ENCODE measurements at places on chromosomes 7 and 10.

GRCh38 chr10:60521974-60522405, 132.3 kb upstream of the ANK3 start:
- DNase-seq, result no peak

DNA sequence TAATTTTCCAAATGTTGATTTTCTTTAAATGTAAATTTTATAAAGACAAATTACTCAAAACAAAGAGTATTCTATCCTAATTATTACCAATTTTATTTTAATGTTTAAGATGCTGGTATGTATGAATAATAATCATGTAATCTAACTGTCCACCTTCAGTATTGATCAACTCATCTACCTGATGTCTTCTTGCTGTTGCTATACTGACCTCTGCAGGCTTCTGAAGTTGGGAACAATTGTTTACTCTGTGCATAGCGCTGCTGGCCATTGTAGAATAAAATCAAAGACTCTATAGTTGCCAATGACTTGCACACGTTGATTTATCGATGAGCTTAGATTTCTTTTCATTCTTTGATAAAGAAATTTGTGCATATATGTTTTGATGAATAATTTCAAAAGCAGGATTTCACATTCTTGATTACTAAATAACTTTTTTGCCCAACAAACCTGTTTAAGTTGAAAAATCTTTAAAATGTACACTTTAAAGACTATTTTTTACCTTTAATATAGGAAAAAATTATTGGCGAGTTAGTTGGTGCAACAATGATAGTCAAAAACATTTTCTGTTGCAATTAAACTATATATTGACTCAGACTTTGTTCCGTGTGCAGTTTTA, 282.3 kb downstream of the TFEC start:
- no peak for DNase-seq

DNA sequence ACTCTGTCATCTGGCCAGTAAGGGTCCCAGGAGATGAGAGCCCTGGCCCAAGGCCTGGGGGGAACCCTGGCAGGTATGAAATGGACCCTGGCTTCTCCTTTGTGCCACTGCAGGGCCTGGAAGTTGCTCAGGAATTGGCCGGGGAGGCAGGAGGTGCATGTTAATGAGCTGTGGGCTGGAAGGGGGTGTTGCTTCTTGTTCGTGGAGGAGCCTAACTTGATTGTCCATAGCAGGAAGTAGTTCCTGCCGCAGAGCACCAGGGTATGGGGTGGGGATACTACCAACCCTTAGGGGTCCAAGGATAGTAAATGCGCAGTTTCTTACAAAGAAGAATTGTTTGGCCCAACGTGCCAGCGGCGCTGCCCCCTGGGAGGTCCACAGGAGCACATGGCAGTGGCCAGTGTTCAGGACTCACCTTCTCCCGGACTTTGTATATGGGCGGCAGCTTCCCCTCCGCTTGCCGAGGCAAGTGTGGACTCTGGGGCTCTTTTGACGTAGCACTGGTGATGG, 21.5 kb downstream of the TEX36 start:
- DNase-seq, result no peak

GRCh38 chr10:14072541-14072940, 258.2 kb downstream of the FRMD4A start:
- no peak for DNase-seq

DNA sequence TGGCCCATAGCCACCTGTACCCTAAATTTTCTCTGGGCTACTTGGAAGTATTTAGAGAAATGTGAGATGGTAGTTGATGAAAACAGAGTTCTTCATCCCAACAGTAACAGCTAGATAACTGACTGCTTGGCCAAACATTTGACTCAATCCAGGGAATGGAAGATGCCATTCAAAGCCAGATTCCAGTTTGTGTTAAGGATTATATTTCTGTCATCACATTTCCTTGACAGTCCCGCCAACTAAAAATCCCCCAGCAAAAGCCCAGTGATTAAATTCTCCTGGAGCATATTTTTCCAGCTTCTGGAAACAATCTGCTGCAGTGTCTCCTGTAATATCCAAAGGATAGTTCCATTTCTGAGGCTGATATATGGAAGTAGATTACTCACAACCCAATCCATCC, 45.4 kb upstream of the PTN start:
- DNase-seq, result no peak

- DNase-seq, result no peak
Observed at GRCh38 chr10:42969147-42969546, 107.7 kb upstream of the RET start.

DNA sequence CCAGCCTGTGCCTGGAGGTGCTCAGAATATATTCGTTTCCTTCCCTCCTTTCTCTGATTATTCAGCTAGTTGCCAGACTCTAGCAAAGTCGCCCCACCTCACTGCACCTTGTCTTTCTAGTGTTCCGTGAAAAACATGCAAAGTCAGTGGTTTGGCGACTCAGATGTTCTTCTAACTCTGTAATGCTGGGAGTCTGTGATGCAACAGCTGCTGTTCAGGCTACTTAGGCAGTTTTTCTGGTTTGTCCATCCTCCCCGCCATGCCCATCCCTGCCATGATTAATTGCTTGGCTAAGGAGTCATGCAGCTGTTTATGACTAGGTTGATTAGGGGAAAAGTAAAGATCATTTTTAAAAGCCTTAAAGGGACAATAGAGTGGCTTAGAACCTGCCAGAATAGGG, 99.4 kb downstream of the MTPN start:
- DNase-seq, result no peak

- no peak for DNase-seq
Observed at GRCh38 chr10:63822496-63822895, 301.3 kb downstream of the REEP3 start.

DNA sequence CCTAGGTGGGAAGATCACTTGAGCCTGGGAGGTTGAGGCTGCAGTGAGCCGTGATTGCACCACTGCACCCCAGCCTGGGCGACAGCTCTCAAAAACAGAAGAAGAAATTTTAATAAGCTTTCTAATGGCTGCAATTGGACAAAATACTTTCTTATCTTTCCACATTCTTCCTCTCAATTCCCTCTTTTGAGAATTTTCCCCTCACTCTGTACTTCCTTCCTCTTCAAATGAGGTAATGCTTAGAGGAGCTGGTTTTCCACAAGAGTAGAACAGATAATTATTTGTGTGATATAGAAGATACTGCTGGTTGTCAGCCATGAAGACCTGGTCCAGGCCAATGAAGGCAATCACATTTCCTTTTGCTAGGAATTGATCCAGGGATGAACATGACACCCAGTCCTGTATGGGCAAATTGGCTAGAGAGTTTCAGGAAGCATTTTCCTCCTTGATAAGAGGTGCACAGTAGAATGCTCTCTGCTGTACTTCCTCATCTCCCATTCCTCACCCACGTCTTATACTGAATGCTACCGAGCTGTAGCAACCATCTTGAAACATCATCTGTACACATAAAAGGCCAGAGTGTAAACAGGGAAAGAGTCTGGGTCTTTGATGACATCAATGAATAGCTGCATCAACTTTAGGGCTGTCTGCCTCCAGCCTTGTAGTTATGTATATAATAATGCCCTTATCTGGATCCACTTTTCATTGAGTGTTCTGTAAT, 103.9 kb downstream of the CDK6 start:
- peak; percentile 41 for DNase-seq

DNA sequence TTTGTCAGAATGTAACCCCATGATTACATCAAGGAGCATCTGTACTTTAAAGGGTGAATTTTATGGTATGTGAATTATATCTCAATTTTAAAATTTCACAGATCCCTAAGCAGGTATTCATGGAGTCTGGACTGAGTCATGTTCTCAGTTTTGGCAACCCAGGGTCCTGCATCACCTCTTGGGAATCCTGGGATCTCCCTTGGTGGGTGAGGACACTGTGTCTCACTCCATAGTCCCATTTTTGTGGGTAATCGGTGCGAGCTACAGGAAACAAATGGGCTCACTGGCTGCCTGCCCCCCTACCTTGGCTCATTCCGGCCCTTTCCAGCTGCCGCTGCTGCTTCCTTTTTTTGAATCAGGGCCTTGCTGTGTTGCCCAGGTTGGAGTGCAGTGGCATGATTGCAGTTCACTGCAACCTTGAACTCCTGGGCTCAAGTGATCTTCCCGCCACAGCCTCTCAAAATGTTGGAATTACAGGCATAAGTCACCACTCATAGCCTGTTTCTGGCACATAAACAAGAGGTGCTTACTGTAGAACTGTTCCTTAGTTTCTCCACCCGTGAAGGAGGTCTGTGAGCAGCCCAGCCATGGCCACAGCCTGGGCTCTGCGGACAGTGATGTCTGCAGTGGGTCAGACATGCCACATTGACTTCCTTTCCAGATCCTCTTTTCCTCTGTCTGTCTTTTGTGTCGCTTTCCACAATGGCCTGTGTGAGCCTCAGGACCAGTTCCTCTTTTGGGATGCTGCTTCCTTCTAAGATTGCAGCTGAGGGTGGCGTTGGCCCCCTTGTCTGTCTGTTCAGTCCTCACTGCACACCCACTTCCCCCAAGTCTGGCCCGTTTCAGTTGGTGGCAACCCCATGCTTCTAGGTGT, 14.5 kb downstream of the PALD1 start:
- no peak for DNase-seq

GRCh38 chr7:75619636-75620035, 119.1 kb downstream of the HIP1 start:
- no peak for DNase-seq

DNA sequence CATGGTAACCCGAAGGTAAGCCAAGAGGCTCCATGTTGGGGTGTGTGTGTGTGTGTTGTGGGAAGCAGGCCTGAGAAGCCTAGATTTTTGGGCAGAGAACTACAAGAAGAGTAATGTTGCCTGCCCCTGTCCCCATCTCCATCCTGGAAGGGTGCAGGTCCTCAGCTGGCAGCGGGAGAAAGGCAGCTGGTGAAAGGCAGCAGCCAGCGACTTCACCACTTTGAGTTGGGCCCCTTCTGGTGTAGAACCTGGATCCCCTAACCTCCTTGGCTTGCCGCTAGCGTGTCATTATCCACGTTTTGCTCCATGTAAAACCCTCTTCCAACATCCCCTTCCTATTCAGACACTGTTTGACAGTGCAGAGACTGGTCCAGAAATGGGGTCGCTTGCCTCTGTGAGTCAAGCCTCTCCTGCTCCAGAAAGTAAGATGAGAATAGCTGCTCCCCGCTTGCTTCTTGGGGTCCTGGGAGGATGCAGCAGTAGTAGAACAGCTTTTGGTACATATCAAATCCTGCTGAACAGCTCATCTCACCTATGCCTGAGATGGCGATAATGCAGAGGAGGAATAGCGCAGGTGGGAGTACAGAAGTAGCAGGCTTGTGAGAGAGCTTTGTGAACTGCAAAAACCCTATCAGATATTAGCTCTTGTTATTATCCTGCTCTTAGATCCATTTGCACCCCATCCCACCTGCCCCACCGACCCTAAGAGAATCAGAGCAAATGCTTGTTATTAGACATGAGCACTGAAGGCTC, 22.1 kb upstream of the CDH23 start:
- DNase-seq, result no peak

- no peak for DNase-seq
Observed at GRCh38 chr7:142168746-142169145, 57.2 kb downstream of the MGAM2 start.

DNA sequence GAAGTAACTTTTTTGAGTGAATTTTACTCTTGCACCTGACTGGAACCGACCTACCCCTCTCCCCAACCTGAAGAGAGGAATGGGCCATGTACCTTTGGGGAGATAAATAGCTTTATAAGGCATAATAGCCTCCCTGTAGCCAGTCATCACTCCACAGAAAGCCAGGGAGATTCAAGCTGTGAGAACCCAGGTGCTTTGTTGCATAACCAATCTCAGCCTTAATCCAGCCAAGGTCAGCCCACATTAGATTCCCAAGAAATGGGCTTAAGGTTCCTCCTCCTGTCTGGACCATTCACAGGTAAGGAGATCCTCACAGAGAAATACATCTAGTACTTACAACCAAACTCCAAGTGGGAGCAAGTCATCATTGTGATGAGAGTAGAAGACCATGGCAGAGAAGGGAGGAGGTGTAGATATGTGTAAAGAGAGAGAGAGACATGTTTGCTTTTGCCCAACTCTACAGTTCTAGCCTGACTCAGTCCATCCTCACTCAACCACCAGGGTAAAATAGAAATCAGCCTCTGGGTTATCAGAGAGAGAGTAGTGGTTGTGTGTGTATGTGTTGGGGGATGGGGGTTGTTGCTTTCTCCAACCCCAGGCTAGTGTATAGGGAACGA, 23.6 kb downstream of the SKIDA1 start:
- DNase-seq, result no peak

- DNase-seq, result no peak
Observed at GRCh38 chr10:62384057-62384446, 9.9 kb downstream of the ZNF365 start.

DNA sequence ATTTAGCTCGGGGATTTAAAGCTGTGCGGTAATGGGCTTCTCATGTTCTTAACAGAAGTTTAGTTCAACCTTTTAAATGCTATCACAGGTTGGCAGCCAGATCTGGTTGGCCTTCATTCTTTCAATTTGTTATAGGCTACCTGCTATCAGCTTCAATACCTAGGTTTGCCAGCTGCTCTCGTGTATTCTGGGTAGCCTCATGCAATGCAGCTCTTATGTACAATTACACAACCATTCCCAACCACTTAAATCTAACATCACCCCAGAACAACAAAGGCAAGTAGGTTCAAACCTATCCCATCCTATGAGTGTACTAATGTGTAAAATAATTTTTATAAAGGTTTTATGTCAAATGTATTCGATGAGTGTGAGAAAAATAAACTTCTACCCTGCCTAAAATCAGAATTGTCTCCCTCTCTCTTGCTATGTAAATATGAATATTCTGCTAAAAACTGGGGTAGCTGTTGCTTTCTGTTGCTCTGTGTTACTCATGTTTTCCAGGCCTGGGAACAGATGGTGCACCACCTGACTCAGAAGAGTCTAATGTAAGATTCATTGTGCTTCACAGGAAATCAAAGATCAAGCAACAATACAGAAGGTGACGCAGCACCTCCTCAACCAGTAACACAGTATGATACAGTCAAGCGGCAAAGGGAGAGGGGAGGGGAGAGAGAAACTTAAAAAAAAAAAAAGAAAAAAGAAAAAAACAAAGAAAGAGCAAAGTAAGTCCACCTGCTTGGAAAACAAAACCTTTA, 188.6 kb downstream of the ETV1 start:
- DNase-seq, result no peak

- no peak for DNase-seq
Observed at GRCh38 chr10:119039161-119039560, 9.6 kb downstream of the NANOS1 start.

GRCh38 chr7:49580000-49580399, 193.4 kb upstream of the VWC2 start:
- DNase-seq, result no peak

DNA sequence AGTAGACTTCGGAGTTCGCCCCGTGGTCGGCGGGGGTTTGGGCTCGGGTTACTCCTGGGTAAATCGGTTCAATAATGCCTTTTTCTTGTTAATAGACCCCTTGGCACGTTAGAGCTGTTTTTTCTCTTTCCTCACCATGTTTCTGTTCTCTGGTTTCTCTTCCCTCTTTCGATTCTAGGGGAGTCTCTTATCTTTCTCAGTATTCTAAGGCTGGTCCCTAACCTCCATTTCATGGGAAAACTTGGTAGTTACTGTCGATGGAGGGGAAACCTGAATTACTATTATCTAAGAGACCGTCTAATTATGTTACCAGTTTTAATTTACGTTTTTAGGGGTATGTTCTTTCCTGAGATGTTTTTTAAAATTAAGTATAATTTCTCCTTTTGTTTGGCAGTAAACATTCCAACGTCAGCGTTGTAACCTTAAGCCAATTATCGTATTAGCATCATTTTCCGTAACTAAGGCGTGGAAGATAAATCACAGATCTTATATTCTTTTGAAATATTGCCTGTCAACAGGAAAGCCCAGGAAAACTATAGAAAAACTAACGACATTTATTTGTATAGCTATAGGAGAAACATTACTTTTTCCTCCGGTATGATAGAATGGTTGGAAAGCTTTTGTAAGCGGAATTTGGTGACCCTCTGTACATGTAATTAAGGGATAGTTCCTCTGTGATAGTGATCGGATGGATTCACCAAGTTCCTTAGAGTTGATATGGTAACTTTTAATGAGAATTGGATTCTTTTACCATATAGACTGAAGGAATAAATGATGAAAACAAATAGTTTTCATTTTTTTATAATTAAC, 847 bp downstream of the BTAF1 start:
- DNase-seq, result no peak

Data from HL-60 (cell line).